ENCODE measurements at places on chromosomes 5 and 9.

DNA sequence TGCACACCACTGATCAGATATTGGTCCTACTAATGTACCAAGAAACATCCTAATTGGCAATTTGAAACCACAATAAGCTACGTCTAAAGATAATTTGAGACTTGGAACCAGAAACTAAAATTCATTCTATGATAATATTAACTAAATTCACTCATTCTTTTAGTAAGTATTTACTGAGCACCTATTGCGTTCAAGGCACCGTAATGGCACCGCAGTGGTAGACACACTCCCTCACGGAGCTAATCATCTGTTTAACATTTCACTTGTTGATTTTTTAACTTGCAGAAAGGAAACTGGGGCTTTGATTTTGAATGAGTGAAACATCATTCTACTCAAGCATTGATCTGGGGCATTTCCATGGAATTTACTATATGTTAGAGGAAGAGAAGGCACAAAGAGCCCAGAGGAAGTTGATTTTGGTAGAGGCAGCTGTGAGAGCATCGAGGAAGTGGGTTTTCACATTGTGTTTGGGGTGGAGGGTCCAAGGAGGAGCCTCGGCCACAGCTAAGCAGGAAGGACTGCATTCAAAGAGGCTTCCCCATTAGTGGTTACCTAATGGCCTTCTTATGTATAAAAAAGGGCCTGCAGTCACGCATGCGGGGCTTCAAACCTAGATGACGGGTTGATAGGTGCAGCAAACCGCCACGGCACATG is 7.1 kb downstream of the RAPGEF1 start:
- no peak for DNase-seq

DNA sequence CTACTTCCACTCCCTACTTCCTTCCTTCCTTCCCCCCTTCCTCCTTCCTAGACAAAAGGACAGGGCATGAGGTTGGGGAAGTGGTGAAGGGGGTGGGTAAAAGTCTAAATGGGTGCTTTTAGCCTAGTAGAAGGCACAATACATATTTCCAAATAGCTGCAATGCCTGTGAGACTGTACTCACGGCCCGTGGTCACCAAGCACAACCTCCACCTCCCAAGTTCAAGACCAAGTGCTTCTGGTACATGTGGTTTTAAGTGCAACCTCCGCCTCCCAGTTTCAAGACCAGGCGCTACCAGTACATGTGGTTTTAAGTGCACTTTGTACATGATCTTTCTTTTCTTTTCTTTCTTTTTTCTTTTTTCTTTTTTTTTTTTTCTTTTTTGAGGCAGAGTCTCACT is 14.5 kb upstream of the NTNG2 start:
- DNase-seq, result no peak

GRCh38 chr5:17276445-17276844 is 59.0 kb downstream of the BASP1 start:
- no peak for DNase-seq

- DNase-seq, result no peak
Measured at GRCh38 chr9:4009006-4009511, 290.8 kb downstream of the GLIS3 start.

GRCh38 chr9:124778575-124779367 is 1.8 kb downstream of the OLFML2A start:
- DNase-seq, result no peak

DNA sequence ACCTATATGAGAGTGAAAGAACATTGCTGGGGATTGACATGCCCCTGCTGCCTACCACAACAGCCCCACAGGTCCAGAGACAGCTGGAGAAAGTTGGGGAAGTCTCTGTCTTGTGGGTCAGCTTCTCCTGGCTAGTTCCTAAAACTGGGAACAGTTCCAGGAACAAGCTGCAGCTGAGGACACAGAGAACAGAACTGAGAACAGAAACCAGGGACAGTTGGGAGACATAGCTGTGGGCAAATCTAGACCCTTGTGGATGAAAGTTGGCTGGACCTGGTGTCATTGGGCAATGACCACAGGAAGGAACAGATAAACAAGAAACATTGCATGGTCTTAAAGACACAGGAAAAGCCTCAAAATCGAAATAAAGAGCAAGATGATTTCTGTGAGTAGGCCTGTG is 58.3 kb upstream of the MOCS2 start:
- DNase-seq, result peak; percentile 36

DNA sequence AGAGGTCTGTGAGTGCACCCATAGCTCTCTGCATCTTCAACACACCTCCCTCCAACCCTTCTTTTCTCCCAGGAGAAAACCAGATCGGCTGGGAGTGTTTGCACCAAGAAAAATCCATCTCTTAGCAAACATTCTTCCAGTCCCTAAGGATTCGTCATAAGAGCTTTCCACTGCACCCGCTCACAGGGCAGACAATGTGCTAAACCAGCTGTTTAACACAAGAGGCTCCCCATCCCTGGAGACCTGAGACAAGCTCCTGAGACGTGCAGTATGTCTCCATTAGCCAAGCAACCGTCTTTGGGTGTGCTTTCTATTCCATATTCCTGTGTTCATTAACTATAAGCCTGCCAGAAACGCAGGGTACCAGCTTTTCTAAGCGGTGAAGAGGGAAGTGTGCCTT is 93.6 kb upstream of the ZNF462 start:
- no peak for DNase-seq

- no peak for DNase-seq
Measured at GRCh38 chr9:126151686-126152134, 174.9 kb upstream of the MVB12B start.

DNA sequence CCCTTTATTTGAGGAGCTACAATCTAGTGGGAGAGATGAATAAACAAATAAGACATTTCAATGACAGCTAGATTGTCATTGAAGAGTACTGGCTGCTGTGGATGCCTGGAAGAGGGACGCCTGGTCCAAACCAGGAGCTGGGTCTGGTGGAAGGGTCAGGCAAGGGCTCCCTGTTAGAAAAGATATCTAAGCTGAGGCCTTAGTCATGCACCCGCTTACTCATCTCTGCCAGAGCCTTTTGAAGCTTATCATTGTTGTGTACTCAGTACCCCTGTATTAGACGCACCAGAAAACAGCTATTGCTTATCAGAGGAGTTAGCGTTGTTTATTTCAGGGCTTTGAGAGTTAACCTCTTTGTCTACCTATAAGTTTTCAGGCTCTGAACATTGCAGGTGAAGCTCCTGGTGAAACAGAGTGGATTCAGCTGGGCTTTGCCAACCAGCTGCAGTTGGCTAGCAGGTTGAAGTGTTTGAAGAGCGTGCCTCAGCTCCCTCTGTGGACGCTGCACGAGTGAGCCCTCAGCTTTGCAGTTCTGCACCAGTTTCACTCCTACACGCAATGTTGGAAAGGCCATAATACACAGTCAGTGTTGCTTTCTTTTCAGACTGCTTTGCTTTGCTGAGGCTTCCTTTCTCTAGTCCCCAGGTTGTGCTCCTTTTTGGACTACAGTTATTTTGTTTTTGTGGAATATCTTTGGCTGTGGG is 5.6 kb upstream of the GPR151 start:
- DNase-seq, result no peak

- DNase-seq, result no peak
Measured at GRCh38 chr5:54021431-54022164, 288.8 kb downstream of the ARL15 start.

- peak; percentile 46 for DNase-seq
Measured at GRCh38 chr9:127225801-127226625, 38.6 kb upstream of the GARNL3 start.

DNA sequence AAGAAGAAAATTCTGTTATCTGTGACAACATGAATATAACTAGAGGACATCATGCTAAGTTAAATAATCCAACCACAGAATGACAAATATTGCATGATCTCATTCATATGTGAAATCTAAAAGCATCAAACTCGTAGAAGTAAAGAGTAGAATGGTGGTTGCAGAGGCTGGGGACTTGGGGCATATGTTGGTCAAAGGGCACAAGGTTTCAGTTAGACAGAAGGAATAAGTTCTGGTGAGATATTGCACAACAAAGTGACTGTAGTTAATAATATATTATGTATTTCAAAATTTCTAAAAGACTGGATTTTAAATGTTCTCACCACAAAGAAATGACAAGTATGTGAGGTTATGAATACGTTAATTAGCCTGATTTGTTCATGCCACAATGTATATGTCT is 24.8 kb downstream of the GRIA1 start:
- no peak for DNase-seq

DNA sequence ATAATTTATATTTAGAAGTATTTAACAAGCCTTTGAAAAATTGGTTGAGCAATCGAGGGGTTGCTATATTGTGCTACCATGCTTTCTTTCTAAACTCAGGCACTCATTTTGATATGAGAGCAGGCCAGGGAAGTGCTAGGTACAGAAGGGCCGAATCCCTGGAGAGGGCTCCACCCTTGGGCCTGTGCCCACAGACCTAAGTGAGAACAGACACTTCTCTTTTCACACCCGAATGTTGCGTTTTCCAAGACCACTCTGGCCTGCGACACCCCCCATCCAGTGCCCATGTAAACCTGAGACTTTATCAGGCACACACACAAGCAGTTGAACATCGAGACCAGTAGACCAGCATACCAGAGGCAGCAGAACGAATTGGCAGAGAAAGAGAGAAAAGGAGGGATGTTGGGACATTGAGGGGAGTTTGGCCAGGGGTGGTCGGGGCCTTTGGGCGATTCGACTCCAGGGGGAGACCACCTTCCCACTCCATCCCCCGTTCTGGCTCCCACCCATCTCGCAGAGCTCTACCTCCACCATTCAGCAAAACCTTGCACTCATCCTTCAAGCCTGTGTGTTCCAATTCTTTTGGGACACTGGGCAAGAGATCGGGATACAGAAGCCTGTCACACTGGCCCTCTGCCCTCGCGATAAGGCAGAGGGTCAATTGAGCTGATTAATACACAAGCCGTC is 134.8 kb downstream of the FBXO4 start:
- no peak for DNase-seq

DNA sequence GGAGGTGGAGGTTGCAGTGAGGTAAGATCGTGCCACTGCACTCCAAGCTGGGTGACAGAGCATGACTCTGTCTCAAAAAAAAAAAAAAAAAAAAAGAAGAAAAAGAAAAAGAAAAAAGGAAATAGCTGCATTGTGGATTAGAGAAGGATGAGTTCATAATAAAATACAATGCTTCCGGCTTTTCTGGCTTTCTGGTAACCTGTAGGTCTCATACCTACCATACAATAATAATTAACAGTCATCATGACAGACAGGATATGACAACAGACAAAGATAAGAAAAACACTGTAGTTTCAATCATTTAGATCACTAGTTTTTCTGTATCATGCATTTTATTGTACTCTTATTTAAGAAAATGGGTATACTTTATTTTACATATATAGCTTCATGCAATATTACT is 40.7 kb upstream of the TRPM3 start:
- no peak for DNase-seq

DNA sequence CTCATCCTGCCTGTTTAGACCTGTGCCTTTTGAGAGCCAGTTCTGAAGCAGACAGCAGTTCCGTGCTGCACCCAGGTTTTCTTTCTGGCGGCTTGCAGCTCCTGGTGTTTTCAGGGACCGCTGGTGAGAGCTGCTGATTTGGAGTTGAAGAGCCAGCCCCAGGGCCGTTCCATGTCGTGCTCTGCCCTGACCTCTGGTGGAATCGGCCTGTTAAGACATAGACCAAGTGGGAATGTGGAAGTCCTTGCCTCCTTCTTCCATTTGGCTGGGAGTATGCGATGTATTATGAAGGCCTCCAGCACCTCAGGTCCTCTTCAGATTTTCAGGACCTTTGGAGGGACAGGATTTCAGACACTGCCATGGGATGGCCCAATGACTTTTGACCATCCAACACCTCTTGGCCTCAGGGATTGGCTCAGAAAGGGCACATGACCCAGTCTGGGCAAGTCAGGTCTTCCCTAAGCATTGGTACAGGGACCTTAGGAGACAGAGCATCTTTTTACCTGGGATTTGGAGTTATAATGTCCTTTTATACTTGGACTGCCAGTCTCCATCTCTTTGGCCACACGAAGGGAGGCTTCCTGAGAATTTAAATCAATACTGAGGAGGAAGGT is 136.1 kb upstream of the CLINT1 start:
- DNase-seq, result peak; percentile 64

DNA sequence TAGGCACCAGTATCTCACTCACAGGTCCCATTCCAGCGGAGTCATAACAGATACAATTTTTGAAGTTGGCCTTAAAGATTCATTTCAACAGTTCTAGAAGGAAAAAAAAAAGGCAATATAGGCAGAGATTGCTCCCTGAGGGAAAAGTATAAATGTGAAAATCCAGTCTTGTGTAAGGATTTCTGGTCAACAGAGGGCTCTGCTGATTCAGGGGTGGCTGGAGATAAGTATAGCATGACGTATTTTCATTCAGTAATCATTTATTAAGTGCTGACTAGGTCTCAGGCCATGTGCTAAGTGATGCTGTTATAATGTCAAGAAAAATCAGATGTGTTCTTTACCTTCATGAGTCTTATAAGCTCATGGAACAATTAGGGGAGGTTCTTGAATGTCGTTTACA is 377.3 kb upstream of the MEF2C start:
- DNase-seq, result no peak

- peak; percentile 40 for DNase-seq
Measured at GRCh38 chr9:101727612-101728524, 10.6 kb downstream of the GRIN3A start.

- no peak for DNase-seq
Measured at GRCh38 chr5:35685161-35685560, 67.5 kb downstream of the SPEF2 start.

- no peak for DNase-seq
Measured at GRCh38 chr9:87481890-87482855, 15.5 kb upstream of the DAPK1 start.

- DNase-seq, result no peak
Measured at GRCh38 chr5:67942421-67942820, 273.1 kb upstream of the PIK3R1 start.

DNA sequence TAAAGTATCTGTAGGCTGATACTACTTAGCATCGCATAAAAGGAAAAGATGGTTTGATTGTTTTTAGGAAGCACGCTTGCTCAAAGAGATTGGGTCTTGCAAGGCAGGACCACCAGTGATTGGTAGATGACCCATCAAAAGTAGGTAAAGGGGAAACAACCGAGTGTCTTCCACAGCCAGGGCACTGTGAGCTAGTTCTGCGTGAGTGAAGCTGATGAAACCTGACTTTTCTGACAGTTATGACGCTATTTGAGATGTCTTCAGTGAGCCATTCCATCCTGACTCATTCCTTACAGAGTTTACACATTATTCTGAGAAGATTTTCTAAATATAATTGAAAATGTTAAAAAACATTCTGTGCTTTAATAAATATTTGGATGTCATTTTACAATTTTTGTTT is 49.7 kb downstream of the BASP1 start:
- DNase-seq, result no peak

DNA sequence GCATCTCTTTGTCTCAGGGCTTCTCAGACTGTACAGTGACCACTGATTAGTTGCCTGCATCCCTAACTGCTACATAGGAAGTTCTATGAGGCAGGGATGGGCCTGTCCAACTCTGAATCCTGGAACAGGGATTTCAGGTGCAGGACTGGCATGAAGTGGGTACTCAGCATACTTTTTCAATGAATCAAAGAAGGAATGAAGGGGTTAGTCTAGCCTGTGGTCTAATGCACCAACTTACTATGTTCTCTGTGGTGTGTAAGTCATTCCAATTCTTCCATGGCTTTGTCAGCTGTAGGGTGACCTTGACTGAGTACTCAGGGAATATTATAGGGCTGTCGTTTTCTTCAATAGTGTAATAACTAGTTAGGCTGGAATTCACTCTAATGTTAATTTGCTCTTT is 8.3 kb downstream of the COL15A1 start:
- DNase-seq, result no peak
